ENCODE measurements at places on chromosomes 16 and 17.

GRCh38 chr16:63890081-63890480, 1231.8 kb downstream of the CDH11 start:
- no peak for DNase-seq

DNA sequence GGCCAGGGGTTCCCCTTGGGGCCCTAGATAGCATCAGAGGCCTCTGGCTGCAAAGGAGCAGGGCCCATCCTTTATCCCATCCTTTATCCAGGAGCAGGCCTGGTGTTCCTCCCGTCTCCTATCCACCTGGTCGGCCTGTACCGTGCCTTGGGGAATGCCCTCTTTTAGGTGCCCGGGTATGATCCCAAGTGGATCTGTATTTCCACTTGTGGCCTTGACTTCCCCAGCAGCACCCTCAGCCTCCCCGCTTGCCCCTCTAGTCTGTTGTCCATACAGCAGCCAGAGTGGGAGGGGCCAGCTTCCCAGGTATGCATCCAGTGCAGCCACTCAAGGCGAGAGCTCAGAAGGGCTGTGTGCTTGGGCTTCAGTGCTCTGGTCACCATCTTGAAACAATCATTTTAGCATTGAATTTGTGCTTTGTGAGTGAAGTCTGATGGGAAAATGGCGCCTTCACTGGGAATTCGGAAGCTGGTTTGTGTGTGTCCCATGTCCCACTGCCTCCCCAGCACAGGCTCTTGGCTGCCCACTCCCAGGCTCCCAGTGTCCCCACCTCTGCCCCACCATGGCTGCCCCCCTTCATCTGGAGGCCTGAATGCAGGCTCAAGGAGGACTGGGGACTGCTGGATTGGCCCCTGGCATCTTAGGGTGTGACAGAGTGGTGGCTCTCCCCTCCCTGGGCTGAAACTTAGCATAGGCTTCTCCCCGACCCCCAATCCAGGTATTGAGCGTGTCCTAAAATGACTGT, 3.3 kb upstream of the RNF112 start:
- no peak for DNase-seq

- DNase-seq = no peak
Observed at GRCh38 chr17:27631411-27631760, 398 bp downstream of the LGALS9 start.

- no peak for DNase-seq
Observed at GRCh38 chr16:20928774-20929411, 28.3 kb downstream of the LYRM1 start.

DNA sequence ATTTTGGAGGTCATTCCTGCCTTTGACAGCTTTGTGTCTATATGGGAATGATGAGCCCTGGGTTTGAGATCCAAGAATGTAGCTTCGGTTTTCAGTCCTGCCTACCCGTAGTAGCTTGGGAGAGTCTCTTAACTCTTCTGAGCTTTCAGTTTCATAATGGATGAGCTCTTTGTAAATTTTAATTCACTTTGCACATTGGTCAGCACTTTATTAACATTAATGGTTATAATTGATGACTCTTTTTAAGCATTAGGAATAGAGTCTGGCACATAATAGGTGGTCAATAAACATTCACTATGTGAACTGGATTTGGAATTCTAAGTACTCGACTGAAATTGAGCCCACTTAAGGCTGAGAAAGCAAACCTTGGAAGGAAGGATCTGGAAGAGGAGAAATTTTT, 17.3 kb downstream of the GPR139 start:
- no peak for DNase-seq

DNA sequence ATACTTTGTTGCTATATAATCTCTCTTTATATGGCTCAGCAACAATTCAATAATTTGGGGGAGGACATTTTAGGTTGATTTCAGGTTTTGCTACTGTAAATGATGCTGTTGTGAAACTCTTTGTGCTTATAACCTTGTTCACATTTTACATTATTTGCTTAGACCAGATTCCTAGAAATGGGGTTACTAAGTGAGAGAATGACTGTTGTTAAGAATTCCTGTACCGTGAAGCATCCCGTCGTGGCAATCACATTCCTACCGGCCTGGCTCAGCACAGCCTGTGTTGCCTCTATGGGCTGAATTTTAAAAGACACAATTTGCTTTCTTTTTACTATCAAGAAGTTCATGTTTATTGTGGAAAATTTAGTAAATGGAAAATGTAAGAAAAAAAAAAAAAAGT, 31.4 kb downstream of the B9D1 start:
- no peak for DNase-seq

- DNase-seq = no peak
Observed at GRCh38 chr17:59756236-59756818, 48.9 kb downstream of the VMP1 start.

GRCh38 chr16:70160388-70160787, 13.2 kb upstream of the CLEC18C start:
- no peak for DNase-seq

DNA sequence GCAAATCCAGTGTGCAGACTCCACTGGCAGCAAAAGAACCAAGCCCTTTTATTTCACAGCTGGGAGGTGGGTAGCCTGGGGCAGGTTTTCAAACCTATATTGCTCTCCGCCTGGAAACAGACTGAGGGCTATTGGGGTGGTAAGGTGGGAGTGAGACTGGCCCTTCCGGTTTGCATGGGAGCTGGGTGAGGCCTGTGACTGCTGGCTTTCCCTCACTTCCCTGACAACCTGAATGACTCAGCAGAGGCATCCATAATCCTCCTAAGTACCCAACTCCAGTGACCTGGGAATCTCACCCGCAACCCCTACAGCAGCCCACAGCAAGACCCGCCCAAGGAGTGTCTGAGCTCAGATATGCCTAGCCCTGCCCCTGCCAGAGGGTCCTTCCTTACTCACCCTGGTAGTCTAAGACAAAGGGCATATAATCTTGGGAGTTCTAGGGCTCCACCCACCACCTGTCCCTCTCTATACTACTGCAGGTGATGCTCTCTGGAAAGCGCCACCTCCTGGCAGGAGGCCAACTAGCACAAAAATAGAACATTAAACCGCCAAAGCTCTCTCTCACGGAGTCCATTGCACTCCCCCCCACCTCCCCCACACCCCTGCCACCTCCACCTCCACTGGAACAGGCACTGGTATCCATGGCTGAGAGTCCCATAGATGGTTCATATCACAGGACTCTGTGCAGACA, 602.0 kb upstream of the C16orf82 start:
- DNase-seq = no peak

- no peak for DNase-seq
Observed at GRCh38 chr16:71217506-71217905, 13.0 kb downstream of the HYDIN start.

GRCh38 chr16:68281368-68282063, 17.2 kb downstream of the SLC7A6 start:
- DNase-seq = no peak

GRCh38 chr17:9074131-9074530, 52.8 kb downstream of the NTN1 start:
- DNase-seq = no peak

- no peak for DNase-seq
Observed at GRCh38 chr16:55367866-55368603, 44.0 kb downstream of the IRX6 start.

- no peak for DNase-seq
Observed at GRCh38 chr17:74239172-74239571, 25.8 kb downstream of the TTYH2 start.

DNA sequence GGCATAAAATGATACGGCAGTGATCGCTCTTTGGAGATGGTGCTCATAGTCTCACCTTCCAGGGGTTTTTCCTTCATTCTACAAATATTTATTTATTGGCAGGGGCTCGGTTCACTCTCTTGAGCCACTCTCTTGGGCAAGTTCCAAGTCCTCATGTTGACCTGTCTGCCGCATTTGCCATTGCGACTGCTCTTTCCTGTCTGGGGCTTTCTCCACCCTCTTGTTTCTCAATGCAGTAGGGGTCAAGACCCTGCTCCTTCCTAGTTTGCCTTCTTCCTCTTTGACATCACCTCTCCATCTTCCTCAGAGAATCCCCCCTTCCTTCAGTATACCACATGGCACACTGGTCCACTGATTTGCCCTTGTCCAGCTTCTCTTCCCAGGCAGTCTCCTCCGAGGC, 21.9 kb upstream of the LRRC75A start:
- no peak for DNase-seq
